Posterior cingulate gyrus (tissue), 11 donors: ENCODE measurements at places on chromosomes 11 and 22.

GRCh38 chr11:25566298-25567200 is 765.4 kb upstream of the ANO3 start:
- no peak for DNase-seq

DNA sequence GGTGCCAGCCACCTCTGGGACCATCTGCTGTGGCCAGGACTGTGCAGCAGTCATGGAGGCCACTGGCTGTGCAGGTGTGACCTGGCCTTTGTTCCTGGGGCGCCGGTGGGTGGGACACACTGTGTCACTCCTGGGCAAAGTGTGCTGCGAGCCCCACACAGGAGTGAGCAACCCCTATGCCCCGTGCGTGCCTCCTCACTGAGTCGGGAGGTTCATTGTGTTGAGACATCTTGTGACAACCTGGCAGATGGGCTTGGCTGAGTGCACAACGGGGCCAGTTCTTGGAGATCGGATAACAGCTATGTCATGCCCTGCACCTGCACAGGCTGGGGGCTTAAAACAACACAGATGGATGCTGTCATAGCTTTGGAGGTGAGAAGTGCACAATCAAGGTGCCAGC is 13.5 kb downstream of the ANO1 start:
- no peak for DNase-seq

DNA sequence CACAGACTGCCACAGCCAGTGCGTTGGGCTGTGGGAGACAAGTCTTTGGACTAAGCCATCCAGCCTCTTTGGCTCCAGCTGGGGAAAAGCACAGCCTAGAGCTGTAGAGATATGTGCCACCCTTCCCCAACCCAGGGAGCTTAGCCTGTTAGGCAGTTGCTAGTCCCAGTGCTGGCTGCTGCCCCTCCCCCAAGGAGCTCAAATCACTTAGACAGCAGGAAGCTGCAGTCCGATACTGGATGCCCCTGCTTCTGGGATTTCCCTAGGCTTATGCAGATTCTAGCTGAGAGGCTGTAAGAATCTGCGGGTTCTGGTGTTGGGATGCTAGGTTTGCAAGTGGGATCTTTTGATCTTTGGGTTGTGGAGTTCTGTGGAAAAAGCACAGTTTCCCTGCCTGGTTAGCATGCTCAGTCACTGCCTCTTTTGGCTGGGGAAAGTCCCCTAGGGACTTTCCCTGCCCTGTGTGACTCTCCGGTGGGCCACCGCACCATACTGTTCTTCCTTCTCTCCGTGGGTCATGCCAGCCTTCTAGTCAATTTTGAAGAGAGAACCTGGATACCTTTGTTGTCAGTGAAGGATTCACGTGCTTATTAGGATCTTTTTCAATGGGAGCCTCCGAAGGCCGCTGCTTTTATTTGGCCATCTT is 792.0 kb downstream of the KCNA4 start:
- DNase-seq, result no peak

DNA sequence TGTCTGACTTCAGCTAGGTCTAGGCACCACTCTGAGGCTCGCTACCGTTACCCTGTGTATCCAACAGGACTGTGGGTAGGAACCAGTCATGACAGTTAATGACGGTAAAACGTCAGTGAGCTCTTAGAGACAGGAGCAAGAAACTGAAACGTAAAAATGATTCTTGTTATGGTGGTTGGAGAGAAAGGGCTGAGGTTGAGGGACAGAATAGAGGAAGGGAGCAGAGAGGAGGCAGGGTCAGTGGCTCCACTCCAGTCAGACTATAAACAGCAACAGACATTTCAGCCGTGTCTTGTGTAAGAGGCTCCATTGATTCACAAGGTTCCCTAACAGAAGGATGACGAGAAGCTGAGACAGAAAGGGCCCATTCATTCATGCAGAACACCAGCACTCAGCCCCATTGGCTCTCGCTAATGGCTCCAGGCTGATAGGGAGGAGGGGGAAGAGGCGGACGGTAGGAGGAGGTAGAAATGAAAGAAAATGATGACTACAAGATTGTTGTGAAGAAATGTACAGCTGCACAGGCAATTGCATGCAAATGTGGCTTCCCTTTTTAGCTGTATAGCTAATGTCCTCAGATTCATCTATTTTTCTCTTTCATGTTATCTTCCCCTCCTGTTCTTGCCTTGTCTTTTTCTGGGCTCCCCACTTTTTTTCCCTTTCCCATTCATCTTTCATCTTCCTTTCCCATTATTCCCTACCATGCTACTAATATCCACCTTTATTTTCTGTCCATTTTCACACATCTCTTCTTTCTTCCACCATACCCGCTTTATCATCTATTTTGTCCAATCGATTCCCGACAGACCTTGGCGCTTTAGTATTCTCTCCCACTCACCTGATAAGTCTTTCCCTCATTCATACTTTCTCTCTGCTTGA is 34.3 kb downstream of the ETS1 start:
- DNase-seq, result no peak

- DNase-seq, result no peak
Measured at GRCh38 chr11:32905028-32905667, 12.5 kb downstream of the QSER1 start.
